ENCODE measurements at places on chromosomes 12 and 14.

DNA sequence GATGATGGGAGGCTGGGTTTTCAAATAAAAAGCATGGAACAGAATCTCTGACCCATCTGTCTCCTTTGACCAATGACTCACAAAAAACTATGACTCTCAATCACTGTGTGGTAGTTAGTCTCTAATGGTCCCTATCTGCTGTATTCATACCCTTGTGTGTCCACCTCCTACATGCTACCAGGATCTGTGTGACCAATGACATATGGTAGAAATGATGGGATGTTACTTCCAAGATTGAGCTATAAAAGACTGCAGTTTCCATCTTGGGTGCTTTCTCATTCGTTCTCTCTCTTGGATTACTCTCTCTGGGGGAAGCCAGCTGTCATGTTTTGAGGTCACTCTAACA is 144.7 kb upstream of the BTG1 start:
- DNase-seq: no peak

DNA sequence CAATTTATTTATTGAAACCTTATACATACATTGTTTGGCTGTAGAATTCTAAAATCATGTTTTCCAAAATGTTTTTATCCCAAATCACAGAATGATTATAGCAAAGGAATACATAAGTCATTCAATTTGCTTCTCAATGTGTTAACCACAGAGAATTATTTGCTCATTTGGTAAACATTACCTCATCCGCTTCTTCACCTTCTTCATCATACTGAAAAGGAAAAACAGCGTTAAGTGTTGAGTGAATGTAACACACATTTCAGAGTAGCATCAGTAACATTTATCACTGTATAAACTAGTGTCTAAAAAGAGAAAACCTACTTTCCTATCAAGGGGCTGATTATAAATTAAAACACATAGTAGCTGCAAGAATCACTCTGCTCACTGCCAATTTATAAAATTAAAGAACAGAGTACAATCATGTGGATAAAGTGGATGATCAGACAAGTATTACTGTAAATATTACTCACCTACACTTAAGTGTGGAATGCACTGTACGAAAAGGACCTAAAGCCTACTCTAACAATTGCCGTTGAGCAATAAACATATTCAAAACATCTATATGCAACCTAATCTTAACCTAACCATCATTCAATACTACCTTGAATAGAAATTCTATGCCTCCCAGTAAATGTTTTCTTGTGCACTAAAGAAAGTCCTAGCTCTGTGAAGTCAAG is 18.1 kb upstream of the PHLDA1 start:
- no peak for DNase-seq

DNA sequence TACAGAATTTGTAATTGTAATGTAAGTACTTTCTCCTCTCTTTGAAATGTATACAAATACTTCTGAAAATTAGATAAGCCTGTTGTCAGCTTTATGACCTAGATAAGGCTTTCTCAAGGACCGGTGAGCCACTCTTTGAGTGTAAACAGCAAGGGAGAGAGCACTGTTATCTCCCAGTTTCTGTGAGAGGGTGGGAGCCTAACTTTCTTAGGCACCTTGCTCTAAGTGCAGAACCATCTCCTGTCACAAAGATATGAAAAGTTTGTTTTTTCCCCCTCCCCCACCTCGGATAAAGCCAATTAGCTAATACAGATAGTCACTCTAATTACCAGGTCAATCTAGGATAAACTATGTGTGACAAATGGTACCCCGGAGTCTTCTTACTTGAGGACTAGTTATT is 35.8 kb downstream of the CAPS2 start:
- DNase-seq: no peak

DNA sequence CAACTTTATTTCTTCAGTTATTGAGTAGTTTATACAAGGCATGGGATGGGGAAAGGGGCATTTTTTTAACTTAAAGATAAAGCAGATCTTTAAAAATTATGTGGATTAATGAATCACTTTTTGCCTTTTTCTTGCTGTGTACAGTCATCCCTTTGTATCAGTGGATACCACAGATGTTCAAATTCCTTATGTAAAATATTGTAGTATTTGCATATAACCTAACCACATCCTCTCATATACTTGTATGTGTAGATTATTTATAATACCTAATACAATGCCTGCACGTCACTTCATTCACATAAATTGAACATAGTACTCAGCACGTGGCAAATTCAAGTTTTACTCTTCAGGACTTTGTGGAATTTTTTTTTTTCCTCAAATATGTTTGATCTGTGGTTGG is 66.5 kb upstream of the MON2 start:
- DNase-seq: no peak

- no peak for DNase-seq
These were observed 1.0 kb upstream of the ACACB start for GRCh38 chr12:109115404-109115757.

DNA sequence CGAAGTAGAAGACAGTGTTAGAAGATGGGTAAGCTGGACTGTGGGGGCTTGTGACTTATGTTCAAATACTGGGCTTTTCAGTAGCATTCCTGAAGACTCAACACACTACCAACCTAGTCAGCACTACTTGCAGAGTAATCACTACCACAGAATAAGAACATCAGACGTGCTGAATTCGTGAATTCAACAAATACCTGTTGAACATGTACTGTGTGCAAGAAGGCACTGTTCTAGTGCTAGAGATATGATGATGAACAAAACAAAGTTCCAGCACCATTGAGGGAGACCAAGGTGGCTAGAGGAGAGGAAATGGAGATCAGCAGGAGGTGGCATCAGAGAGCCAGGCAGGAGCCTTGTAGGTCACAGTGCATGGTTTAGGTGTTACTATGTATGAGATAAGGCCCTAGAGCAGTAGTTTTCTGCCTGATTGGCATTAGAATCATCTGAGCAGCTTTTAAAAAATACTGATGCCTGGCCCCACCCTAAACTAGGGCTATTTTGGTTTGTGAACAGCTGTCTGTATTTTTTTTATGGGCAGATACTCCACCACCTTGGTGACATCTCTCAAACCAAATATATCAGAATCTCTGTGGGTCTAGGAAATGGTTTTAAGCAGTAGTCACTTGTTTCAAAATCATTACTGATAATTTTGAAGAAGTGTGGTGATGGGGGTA is 26.8 kb downstream of the FERMT2 start:
- DNase-seq: no peak

- peak; percentile 65 for DNase-seq
These were observed 35.8 kb upstream of the FBXO33 start for GRCh38 chr14:39467889-39468524.

DNA sequence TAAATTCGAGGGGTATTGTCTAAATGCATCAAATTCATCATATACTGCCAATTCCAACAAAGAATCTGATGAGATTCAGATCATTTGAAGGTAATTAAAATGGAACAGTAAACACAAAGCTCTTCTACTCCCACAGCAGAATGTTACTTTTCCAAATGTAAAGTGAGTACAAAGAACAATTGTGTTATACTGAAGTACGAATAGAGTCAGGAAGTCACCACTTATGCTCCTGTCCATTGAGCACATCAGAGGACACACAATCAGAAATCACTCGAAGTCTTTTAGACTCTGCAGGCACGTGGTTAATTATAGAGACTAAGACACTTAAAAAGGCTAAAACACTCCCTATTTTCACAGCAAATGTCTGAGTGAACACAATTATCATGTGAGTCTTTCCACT is 388.5 kb upstream of the MIS18BP1 start:
- DNase-seq: no peak

DNA sequence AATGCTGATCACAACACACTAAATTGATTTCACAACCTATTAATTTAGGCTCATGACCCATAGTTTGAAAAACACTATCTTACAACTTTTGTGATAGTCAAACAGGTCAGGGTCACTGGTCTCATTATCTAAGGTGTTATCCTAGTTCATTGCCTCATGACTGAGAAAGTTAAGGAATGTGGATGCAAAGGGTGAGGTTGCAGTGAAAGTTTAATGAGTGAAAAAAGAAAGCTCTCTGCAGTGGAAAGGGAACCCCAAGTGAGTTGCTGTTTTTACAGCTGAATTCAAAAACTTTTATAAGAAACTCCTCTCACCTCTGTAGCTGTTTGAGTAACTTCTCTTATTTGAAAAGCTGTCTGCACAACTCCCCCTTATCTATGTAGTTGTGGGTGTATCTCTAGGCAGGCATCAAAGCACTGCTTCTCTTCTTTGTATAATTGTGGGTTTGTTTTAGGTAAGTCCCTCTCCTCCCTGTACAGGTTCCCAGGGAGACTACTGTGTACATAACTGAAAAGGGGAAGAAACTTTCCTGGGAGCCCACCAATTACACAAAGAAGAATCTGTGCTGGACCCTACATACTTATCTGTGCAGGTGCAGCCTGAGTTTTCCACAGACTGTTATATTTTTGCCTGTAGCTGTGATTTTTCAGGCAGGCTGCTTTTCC is 18.9 kb downstream of the DNAL1 start:
- DNase-seq: no peak

DNA sequence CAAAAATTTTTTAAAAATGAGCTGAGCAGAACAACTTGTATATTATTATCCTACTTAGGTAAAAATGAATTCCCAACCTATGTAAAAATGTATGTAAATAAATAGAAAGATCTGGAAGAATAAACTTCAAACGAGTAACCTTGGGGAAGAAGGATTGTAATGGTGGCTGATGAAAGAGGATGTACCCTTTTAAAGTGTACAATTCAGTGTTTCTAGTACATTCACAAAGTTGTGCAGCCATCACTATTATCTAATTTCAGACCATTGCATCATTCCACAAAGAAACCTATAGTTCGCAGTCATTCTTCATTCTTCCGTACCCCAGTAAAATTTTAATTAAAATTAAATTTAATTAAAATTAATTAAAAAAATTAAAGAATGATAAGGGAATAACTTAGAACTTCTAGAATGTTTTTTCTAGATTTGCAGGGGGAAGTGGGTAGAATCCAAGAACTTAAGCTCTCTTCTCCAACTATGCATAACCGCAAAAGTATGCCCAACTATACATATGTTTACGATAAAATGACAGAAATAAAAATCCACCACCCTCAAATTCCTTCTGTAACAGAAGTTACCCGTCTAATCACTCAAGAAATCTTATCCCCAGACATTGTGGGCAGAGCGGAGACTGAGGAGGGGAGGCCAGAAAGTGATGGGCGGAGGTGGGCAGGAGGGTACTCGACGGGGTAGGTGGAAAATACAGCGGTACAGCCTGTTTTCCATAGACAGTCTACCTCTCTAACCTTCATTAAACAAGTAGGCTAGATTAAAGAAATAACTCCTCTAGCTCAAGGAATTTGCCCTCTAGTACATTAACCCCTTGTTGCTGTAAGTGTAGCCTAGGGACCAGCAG is 921 bp downstream of the DEPDC4 start:
- DNase-seq: no peak

DNA sequence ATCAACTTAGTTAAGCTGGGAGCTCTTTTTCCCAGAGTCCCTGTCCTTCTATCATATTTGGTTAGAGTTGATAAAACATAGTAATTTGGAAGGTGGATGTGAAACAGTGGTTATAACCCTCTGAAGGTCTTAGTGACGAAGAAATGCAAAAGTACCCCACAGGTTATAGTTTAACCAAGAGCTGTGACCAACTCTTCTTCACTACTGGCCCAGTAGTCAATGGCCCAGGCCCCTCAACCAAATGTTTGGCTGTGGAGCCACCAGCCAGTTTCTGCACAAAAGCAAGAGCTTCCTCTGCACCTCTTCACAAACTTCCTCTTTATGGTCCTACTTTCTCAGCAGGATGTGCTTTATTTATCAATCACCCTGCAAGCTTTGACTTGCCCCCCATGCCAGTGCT is 132.6 kb downstream of the BMP4 start:
- DNase-seq: no peak

- no peak for DNase-seq
These were observed 217.3 kb upstream of the CRY1 start for GRCh38 chr12:107310621-107311020.

DNA sequence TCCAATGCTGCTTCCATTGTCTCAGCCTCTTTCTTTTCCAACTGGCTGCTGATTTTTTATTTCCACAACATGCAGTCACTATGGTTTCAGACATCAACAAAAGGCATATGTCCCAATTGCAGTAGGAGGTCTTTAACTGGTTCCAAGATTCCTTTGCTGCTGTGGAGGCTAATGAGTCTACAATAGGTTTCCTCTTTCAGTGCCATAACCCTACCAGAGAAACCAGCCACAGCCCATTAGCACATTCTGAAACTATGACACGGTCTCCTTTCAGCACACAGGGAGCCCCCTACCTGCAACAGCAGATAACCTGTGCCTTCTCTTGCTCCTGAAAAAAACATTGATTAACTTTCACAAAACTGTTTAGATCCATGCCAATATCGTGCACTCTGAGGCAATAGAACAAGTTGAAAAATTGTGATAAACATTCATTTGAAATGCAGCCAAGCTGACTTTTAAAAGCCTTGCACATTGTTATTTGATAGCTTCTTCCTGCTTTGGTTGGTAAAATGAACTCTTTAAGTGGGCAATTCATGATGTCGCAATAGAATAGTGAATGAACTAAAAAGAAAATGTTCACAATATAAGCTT is 32.4 kb downstream of the PLEKHG7 start:
- peak; percentile 65 for DNase-seq

- no peak for DNase-seq
These were observed 6.6 kb downstream of the IL31 start for GRCh38 chr12:122167356-122167925.

DNA sequence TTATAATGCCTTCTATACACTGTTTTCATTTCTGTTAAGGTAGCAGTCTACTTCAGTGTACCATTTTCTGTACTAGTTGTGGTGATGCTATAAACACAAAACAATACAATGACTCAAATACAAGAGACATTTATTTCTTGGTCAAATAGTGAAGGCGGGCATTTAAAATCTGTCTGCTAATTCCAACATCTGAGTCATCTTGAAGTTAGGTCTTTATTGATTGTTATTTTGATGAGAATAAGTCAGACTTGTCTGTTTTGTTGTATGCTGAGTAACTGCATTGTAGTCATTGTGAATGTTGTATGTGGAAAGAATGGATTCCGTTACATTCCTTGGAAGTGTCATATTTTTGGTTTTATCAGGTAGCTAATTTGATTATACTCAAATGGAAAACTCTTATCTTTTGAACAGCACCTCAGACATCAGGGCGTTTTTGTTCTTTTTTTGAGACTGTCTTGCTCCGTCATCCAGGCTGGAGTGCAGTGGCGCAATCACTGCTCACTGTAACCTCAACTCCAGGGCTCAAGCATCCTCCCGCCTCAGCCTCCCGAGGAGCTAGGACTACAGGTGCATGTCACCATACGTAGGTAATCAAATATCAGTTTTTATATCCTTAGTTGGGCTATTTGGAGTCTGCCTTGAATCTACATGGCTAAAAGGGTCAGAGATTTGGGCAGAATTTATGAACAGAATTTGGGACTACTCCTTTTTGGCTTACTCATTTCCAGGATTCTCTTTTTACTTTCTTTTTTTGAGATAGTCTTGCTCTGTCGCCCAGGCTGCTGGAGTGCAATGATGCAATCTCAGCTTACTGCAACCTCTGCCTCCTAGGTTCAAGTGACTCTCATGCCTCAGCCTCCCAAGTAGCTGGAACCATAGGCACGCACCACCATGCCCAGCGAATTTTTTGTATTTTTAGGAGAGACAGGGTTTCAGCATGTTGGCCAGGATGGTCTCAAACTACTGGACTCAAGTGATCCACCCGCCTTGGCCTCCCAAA is 56.8 kb downstream of the PAPLN start:
- no peak for DNase-seq

All from NB4 (cell line).